A549 (cell line): ENCODE measurements at places on chromosomes 12 and 14.

GRCh38 chr14:33780035-33780434, 170.8 kb downstream of the EGLN3 start:
- DNase-seq = no peak

GRCh38 chr12:121911824-121912585, 6.4 kb upstream of the CFAP251 start:
- no peak for DNase-seq

- DNase-seq = no peak
These were observed 7.0 kb downstream of the MYL2 start for GRCh38 chr12:110913119-110914056.

DNA sequence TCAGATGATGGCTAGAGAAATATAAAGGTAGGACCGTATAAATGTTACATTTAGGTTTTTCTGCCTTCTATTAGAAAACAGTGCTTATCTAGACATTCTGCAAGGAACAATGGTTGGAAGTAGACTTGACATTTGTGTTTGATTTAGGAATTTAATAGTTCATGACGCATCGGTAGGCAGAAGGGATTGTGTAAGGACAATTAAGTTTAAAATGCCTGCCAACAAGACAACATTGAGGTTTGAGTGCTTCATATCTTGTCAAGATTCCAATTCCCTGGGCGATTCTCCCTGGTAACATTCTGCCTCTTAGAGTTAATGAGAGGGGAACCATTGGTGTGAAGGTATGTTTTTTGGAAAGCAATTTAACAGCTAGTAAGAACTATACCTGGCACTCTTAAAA, 186.8 kb upstream of the RBM19 start:
- DNase-seq = no peak

DNA sequence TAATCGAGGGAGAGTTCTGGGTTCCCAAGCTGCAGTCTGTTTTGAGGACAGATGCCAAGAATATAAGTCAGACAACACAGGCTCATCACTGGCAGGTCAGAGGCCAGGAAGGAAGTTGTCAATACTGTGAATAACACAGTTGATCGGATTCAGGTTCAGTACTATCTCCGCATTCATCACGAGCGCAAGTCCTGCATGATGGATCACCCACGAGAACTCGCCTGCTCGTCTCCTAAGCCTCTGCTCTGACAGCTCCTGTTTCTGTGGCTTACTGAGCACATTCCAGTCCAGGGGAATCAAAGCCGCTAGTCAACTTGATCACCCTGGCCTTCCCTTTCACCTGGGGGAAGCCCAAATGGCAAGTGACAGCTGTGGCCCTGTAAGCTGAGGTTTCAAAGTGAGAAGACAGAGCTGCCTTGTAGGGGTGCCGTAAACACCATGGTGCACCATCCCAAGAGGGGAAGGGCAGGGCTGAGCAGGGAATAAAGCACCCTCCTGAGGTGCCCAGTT, 60.1 kb upstream of the DICER1 start:
- no peak for DNase-seq

DNA sequence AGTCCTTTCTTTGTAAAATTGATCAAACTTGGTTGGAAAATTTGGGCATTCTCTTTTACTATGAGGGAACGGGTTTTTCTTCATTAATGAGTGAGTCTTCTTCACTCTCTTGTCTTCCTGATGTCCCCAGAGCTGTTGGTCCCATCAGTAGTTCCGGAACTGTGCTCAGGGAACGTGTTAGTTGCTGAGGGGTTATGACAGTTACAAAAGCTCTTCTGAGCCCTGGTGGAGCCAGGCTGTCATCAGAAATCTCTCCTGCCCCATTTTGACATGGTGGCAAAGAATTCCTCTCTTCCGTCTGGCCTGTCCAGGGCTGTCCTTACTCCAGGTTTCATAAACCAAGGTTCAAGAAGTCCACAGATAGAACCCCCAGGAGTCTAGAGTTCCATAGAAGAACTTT, 208.5 kb downstream of the SLC41A2 start:
- DNase-seq = no peak

DNA sequence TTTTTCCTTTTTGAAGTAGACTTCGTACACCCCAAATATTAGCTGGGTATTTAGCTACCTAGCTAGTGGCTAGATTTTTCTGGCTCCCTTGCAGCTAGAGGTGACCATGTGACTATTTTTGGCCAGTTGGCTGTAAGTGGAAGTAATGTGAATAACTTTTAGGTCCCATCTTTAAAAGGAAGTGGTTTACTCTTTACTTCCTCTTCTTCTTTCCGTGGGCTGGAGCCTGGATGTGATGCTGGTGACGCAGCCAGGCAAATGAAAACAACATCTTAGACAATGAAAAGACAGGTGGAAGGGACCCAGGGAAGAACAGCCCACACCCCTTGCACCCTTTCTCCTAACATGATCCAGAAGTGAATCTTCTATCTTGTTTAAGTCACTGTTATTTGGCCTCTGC, 245.5 kb downstream of the ATP23 start:
- no peak for DNase-seq

DNA sequence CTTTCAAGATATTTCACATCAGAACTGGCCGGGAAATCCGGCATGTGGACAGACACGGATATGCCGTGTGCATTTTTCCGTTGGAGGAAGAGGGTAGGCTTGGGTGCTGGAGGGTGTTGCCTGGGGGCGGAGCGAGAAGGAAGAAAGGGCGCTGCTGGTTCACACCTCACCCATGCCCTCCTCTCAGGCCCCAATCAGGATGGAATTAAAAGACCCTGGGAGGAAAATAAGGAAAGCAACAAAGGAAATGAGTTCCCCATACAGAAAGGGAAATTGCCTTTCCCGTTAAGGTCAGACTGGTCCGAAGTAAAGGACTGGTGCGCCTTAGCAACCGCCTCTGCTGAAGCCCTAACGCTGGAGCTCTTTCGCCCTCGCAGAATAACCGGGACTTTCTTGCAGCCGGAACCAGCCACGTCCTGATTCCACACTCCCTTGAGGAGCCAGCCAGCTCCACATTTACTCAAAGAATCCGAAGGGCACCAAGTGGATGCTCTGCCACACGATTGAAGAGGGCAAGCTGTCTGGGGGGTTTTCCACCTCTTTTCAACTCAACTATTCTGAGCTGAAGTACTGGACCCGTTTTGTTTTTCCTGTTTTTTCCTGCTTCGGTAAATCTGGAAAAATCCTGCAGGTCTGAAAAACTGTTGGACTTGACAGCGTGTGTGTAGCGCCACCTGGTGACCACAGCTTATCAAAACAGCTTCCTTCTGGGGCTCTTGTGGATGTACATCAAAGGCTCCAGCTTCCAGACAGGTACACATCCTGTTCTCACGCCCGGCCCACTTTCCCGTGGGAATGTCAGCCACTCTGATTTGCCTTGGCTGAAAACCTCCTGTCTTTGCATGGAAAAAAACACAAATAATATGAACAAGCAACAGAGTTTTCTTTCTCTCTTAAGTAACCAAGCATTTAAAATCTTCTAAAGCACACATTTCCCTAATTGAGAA, 37.6 kb upstream of the BCL2L14 start:
- peak; percentile 90 for DNase-seq

DNA sequence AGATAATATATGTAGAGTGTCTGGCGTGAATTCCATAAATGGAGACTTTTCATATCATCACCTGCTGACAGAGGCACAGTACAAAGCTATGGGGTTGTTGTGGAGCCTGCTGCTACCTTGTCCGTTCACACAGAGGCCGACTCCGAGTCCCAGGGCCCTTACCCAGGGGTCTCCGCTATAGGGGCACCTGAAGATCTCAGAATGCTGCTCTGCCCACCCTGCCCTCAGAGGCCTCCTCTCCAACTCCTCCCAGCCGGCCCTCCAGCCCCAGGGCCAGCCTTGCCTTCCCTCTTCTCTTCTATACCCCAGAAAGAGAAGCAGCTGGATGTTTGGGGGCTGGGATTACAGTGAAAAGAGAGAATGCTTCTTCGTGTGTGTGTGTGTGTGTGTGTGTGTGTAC, 21.3 kb downstream of the NCKAP5L start:
- DNase-seq = no peak

- DNase-seq = no peak
These were observed 8.9 kb downstream of the PDE1B start for GRCh38 chr12:54558311-54558710.

DNA sequence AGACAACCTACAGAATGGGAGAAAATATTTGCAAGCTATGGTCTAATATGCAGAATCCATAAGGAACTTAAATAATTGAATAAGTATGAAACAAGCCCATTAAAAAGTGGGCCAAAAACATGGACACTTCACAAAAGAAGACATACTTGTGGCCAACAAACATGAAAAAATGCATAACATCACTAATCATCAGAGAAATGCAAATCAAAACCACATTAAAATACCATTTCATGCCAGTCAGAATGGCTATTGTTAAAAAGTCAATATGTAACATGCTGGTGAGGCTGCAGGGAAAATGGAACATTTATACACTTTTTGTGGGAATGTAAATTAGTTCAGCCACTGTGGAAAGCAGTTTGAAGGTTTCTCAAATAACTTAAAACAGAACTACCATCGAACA, 945.4 kb upstream of the FLRT2 start:
- no peak for DNase-seq

- DNase-seq = peak; percentile 50
These were observed 167.8 kb upstream of the HIF1A start for GRCh38 chr14:61527325-61528100.

DNA sequence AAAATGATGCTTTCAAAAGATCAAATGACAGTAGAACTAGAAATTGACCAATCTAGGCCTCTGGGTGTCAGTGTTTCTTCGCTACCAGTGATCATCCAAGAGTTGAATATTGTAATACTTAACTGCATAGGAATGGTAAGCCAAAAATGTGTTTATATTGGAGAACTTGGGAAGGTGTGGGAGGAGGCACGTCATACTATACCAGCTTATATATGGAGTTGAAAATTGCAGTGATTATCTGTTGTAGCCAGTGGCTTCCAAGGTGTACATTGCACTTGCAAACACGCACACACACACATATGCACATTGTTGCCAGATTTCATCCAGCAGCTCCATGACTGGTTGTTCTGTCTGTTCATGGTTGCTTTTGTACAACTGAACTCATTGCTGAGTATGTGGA, 36.1 kb downstream of the EID3 start:
- DNase-seq = peak; percentile 57

GRCh38 chr14:55897031-55897430, 221.2 kb upstream of the PELI2 start:
- DNase-seq = no peak

- DNase-seq = no peak
These were observed 94.7 kb downstream of the TMTC2 start for GRCh38 chr12:82781309-82781997.

- DNase-seq = no peak
These were observed 24.2 kb upstream of the HIF1A start for GRCh38 chr14:61671082-61671481.

DNA sequence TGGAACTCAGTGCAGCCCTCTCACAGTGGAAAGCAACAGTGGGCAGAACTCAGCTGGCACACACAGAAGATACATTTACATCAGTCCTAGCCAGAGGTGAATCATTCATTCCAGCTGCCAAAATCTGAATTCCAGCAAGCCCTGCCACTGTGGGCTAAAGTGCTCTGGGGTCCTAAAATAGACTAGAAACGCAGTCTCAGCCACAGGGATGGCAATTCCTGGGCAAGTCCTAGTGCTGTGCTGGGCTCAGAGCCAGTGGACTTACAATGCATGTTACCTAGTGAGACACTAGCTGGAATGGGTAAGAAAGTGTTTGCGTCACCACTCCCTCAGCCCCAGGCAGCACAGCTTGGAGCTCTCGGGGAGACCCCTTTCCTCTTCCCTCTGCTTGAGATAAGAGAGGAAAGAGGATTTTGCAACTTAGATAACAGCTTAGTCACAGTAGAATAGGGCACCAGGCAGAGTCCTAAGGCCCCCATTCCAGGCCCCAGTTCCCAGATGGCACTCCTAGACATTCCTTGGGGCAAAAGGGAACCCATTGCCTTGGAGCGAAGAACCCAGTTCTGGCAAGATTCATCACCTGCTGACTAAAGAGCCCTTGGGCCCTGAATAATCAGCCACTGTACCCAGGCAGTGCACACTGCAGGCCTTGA, 592.9 kb downstream of the FSCB start:
- DNase-seq = no peak

DNA sequence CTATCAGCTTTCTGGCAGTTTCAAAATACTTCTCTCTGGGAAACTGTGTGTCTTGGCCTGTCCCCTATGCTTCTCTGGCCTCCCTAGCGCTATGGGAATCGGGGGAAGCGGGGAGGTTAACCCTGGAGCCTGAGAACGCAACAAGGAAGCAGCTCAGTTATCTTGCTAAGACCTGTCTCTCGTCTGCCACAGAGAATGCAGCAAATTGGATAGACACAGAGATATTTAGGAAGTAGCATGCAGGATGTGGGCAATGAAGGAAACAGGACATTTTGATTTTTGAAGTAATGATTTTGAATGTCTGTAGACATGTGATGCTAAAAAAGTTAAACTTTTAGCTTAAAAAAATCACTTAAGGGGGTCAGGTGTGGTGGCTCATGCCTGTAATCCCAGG, 6.6 kb upstream of the CALCOCO1 start:
- DNase-seq = no peak

DNA sequence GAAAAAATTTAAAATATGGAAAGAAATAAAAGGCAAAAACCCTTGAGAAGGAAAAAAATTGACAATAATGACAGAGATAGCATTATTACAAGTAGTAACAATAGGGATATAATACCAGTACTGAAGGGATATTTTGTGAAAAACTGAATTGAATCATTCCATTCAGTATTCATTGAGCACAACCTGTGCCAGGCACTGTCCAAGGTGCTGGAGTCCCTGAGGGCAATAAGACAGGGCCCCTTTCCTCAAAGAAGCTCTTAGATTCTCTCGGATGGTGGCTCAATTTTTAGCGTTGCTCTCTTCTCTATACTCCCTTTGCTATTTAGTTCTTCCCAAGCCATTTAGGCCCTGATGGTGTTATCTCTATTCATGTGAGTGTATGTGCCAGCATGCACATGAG, 34.3 kb upstream of the GAS2L3 start:
- DNase-seq = no peak

DNA sequence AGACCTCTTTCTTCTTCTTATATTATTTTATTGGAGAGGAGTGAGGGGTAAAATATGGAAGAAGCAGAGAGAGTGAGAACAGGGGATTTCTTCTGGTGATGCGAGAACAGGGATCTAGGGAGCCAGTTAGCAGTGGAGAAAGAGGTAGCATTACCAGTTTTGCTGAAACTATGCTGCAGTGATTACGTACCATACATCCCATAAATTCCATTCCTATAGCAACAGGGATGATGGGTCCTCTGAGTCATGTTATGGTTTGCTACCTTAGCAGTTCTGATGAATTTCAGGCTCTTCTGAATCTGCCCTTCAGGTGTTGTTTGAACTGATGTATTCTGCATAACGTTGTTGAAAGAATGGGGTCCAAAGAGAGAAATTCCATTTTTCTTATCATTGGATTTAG, 625.4 kb upstream of the LRFN5 start:
- no peak for DNase-seq
